SW480 (cell line): ENCODE measurements at places on chromosomes 11 and 22.

DNA sequence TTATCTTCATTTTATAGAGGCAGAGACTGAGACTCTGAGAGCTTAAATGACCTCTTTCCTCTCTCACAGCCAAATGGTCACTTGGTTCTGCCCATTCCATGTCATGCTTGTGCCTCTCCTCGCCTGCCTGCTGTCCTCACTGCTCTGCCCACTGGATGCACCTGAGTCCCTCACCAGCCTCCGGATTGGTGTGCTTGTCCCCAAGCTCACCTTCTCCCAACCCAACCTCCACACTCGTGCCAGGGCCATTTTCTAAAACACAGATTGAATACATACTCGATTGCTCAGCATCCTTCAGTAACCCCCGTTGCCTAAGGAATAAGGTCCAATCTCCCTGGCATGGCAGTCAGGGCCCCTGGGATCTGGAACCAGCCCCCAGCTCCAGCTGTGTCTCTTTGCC is 28.4 kb upstream of the NECTIN1 start:
- DNase-seq, result no peak

DNA sequence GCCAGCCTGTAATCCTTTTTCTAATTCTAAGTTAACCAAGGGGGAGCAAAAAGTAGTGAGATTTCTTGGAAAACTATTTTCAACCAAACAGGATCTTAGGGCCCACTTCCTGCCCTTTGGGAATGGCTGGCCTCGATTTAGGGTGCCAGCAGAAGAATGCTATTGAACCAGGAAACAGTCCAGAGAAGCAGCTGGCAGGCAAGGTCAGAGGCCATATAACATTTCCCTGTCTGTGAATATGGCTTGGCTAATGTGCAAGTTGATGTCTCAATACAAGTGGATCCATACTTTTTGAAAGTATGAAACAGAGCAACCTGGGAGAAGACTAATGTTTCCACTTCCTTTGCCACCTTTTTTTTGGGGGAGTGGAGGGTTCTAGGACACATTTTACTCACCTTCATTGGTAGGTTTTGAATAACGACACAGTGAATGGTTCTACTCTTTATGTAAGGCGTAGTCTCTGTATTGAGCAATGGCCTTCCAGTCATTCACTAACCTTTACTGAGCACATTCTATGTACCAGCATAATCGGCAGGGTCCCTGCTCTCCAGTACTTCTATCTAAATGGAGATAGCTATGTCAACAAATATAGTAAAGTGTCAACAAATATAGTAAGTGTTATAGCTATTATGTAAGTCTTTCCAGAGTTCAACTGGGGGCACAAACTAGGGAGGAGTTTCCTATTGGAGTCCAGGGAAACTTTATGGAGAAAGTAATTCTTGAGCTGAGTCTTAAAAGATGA is 34.2 kb upstream of the RRM1 start:
- DNase-seq, result no peak

- DNase-seq, result peak; percentile 16
Measured at GRCh38 chr22:28711820-28712777, 29.5 kb downstream of the CHEK2 start.

- DNase-seq, result no peak
Measured at GRCh38 chr11:15801616-15802015, 554.7 kb downstream of the SOX6 start.

- DNase-seq, result no peak
Measured at GRCh38 chr22:29479417-29480261, at the start of gene NEFH. Gene NEFH, plus strand, starts transcription at chr22:29480218. Its CDS starts 45 bp downstream, at chr22:29480263.

DNA sequence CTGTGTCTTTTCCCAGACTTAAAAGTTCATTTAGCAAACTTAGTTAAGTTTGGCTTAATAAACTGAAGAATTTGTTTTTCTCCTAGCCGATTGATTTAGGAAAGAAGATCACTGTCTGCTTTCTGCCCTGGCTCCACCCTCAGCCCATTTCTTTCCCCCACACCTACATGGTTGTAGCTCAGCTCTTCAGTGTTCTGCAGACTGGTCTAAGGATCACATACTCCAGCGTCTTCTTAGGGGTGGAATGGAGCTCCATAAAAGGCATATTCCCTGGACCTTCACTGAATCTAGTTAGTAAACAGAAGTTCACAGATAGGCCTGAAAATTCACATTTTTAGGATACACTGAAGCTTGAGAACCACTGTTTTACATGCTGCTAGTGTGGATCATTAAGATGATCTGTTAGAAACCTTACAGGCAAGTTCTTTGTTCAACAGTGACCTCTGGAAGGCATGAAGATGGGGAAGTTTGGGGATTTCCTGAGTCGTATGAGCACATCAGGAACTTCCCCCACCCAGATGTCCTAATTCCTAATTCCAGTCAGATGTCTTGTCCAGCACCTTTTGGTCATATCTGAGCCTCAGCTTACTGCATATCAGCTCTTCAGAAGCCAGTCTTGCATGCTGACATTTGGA is 16.8 kb downstream of the PIWIL4 start:
- DNase-seq, result no peak

- DNase-seq, result no peak
Measured at GRCh38 chr11:68714060-68714856, 29.9 kb downstream of the GAL start.

DNA sequence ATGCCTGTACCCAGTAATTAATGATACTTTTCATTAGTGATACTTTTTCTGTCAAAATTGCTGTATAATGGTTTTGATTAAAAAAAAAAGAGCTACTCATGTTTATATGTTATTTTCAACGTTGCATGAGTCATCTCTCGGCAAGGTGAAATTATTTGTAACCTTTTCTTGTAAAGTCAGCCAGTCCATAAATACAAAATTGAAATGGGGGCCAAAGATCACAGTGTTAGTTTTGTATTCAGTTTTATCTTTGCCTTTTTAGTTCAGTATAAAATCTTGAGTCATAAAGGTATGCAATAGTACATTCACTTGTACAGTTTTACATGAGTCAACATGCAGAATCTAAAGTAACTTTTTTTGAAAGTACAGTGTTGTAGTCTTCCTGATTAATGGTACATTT is 4.3 kb downstream of the ARHGEF12 start:
- DNase-seq, result no peak

DNA sequence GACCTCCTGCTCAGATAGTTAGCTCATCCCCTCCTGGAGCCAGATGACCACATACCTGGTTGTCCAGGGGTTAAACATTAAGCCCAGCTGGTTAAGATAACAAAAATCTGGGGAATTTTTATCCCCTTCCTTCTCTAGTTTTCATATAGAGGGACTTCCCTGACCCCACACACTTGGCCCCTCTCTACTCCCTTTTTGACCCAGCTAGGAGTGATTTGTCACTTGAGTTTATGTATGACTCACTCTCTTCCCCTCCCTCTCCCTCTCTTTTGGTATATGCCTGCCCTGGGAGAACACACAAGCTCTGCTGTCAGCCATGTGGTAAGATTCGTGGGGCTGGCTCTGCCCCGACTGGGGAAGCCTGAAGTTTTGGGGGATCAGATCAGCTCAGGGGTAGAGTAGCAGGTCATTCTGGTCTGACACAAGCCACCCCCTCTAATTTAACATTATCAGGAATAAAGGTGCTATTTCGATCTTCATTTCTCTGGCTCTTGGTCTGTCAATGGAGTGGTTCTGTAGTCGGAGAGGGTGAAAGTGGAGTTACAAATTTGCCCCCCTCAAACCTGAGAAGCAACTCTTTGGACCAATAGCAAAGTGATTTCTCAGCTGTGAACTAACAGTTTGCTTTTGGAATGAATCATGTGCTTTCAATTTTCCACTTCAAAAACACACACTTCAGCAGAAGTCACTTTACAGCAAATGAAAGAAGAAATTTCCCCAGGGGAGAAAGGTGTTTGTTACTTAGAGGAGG is 415.3 kb upstream of the CADM1 start:
- DNase-seq, result peak; percentile 73

GRCh38 chr11:86514453-86514852 is 139.8 kb downstream of the CCDC81 start:
- no peak for DNase-seq
